Hematopoietic multipotent progenitor cell treated with erythropoietin and hydrocortisone succinate and interleukin-3 and kit ligand, for 17 days (in vitro differentiated cells): ENCODE measurements at places on chromosomes 7 and 10.

- no peak for DNase-seq
Observed at GRCh38 chr7:47584536-47584895, 2.6 kb upstream of the TNS3 start.

DNA sequence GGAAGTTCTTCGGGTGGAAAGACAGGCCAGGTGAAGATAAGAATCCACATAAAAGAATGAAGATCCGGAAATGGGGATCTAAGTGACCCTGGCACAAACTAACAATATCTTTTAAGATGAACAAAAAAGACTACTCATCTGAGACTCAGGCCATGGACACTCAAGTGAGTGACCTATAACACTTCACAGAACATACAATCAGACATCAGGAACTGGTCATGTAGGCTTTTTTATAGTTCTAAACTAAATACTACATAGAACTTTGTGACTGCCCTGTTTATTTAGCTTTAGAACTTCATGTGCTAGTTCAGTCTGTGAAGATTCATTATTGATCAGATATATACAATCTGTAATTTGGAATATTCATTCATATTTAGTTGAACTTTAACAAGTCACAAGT is 52.8 kb downstream of the MMRN2 start:
- DNase-seq = no peak

DNA sequence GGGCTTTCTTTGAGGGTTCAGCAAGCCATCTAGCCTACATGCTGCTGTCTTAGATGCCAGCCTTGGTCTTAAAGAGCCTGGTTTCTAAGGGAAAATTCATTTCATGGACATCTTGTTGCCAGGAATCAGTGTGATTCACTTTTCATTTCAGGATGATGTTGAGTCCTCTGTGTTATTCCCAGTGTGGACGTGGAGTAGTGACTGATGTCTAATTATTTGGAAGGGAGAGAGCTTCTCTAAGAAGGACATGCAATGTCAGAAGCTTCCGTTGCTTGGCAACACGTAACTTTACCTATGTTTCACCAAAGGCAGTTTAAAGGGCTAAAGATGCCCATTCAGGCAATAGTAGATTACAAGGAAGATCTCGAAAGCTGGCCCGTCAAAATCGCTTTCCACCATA is 89.0 kb downstream of the PTPRE start:
- DNase-seq = no peak

DNA sequence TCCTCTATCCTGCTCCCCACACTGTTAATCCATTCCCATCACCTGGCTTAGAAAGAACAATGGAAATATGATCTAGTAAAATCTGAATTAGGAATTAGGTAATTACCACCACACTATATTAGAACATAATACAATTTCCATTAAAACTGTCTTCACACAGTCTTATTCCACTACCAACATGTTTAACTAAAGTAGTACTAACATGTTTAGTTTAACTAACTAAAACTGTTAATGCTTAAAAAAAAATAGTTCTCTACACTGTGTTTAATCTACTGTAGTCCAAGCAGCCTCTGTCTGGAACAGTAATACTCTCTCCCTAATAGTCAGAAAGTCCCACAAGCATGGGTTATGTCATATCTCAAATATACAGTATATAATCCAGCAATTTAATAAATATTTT is 150.8 kb downstream of the SGMS1 start:
- DNase-seq = no peak

DNA sequence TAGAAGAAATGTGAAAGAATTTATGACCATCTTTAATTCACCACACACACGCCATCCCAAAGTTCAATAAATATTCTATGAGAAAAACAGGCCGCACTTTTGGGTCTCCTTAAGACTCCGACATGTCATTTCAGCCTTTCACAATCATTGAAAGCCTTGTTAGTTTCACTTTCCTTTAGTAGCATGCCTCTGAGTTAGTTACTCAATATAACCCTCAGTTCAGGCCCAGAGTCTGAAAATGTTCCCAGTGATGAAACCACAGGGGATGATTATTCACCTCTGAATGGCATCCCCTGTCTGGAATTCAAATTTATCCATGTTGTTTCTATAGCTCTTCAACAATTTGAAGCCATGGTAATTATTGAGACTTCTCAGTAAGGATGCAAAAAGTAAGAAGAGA is 278.1 kb upstream of the NRP1 start:
- DNase-seq = no peak

DNA sequence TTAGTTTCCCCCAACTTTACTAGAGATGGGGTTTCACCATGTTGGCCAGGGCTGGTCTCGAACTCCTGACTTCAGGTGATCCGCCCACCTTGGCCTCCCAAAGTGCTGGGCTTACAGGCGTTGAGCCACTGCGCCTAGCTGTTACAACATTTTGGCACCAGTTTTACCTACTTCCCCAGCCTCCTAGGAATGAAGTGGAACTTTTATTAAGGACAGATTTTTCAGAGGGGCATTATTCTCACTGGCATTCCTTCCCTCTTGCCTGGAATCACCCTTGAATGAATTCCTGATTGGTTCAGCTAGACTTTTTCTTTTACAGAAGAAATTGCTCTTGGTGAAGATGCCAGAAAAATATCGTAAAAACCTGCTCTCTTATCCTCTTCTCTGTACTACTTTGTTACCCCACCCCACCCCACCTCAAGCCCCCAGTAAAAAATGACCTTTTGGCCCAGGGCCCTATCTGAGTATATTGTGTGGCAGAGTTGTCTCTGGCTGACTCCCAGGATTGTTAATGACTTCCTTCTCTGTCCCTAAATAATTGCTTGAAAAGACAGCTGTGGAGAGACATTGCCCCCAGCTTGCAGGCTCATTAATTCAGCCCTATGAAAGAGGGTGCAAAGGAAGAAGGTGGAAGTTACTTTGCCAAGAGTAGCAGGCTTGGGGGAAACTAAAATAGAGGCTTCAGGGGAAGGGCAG is 189.6 kb downstream of the AUTS2 start:
- DNase-seq = no peak

GRCh38 chr10:93336110-93336509 is 146.0 kb downstream of the MYOF start:
- no peak for DNase-seq

- DNase-seq = no peak
Observed at GRCh38 chr10:115503546-115503945, 410.4 kb downstream of the ATRNL1 start.

GRCh38 chr7:30888747-30889146 is 22.9 kb upstream of the AQP1 start:
- DNase-seq = no peak

GRCh38 chr10:79910344-79910743 is 38.6 kb downstream of the SFTPD start:
- no peak for DNase-seq

DNA sequence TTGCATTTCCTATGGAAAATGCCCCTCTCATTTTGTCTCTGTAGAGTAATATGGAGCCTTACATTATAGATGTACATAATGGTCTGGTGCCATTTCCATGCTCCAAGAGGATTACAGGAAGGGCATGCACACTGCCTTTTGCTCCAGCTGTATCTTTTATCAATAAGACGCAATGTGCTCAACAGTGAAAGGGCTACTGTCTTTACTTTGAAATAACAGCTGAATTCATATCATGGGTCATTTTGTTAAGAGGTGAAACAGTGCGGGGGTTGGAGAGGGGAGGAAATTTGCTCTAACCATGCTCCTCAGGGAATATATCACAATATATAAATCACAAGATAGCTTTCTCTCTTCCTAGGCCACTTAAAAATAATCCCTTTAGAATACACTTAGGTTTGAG is 77.7 kb downstream of the ICA1 start:
- DNase-seq = no peak

DNA sequence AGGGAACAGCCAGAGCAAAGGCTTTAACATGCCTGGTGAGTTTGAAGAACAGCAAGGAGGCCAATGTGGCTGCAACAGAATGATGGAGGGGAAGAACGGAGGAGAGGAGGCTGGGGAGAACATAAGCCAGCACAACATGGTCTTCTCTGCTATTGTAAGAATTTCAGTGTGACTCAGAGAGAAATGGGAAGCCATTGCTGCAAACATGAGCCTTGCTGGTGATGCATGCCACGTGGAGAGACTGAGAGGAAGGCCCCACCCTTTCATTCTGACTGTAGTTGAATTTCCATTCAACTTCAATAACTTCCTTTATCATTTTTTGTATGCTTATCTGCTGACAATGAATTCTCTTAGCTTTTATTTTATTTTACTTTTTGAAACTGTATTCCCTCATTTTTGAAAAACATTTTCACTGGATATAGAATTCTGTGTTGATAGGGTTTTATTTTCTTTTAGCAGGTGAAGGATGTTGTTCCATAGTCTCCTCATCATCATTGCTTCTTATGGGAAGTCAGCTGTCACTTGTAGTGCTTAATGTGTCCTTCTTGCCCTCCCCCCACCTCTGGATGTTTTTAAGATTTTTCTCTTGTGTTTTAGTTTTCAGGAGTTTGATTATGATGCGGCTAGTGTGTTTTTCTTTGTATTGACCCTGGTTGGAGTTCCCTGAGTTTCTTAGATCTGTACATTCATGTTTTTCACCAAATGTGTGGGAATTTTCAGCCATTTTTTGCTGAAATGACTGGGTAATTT is 46.4 kb upstream of the LEP start:
- DNase-seq = no peak
